HAP-1 (cell line): ENCODE measurements at places on chromosomes 3 and 15.
A peak's percentile ranks its signal among the peaks of the same experiment; 100 is the strongest.

GRCh38 chr3:3538451-3538850, 260.8 kb upstream of the LRRN1 start:
- DNase-seq = no peak

GRCh38 chr15:56537881-56538280, 72.9 kb upstream of the MNS1 start:
- DNase-seq = no peak

GRCh38 chr3:121819236-121819635, 15.6 kb downstream of the IQCB1 start:
- DNase-seq = no peak

DNA sequence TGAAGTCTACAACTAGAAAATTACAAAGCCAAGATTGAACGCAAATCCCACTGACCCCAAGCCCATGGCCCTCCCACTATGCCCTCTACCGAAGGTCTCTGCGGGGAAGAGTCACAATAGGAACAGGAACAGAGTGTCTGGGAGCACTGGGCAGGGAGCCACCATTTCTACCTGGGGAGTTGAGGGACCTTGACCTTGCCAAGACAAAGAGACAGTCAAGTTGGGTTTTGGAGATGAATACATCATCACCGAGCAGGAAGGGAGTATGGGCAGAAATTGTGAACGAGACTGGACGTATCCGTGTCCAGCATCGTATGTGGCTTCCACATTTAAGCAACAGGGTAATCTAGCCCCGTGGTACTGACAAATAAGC, 30.8 kb upstream of the BFSP2 start:
- no peak for DNase-seq

DNA sequence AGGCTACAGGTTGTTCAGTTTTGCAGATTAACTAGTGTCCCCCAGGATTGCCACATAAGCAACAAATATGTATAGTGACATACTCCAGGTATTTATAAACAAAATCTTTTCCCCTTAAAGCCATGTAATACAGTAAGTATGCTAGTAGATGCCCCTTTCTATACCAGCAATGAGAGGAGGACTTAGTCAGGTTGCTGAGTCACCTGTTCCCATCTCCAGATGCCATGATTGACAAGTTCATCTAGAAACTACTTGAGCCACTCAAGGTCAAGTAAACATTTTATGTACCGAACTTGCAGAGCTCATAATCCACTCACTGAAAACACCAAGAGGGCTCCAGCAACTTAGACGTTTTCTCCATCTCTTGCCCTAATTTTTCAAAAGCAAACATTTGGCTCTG, 18.2 kb downstream of the SLC9A9 start:
- no peak for DNase-seq

DNA sequence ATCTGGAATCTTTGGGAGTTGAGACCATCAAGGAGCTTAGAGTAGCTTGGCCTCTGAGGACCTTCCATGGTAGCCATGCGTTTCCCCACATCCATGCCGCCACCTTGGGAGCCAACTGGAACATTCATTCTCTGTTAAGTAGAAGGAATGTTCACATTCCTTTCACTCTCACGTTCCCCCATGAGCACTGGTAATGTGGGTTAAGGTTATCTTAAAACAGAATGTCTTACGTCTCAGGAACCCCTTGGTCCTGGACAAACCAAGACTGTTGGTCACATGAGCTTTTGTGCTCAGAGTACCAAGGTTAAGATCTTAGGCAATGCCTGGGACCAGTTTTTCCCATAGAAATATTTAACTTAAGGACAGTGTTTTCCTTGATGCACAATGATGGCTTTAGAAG, 211.7 kb upstream of the UBE2E1 start:
- DNase-seq = no peak

DNA sequence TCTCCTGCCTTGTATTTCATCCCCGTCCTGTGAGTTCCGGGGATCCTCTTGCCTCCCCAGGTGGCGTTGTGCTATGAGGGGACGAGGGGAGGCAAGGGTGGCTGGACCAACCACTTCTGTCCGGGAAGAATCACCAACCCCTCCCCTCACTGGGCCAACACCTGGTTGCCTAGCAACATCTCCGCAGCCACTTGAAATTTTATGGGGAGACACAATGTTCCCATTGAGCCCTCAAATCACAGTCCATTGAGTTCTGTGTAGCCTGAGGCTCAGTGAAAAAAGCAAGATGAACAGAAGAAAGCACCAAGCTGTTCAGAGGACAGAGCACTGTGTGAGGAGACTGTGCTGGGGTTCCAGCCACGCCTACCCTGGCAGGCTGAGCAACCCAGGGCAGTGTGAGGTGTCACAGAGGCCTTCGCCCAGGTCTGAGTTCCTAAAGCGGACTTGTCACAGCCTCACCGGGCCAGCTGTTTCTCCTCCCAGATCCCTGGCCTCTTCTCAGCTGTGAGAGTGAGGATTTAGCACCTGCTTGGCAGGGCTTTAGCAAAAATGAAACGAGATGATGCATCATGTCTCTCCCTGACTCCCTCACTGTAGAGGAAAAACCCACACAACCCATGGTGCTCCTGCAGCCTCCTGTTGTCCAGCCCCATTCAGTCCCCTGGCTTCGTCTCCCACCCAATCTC, 76.8 kb downstream of the ATP2B2 start:
- DNase-seq = no peak

DNA sequence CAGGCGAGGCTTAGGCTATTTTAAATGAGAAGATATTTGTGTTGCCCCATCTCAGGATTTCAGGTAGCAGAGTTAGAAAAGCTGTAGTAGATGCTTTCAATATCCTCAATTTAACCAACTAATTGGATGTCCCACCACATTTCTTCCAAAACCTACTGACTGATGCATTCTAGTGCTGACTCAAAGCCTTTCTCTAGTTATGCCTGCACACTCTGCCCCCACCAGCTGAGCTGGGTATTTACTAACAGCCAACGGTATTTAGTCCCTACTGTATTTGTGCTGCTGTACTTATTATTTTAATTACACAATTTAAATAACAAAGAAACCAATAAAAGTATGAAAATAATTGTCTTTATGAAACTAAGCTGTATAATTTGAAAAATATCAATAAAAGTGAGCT, 139.5 kb downstream of the OSBPL10 start:
- DNase-seq = no peak

DNA sequence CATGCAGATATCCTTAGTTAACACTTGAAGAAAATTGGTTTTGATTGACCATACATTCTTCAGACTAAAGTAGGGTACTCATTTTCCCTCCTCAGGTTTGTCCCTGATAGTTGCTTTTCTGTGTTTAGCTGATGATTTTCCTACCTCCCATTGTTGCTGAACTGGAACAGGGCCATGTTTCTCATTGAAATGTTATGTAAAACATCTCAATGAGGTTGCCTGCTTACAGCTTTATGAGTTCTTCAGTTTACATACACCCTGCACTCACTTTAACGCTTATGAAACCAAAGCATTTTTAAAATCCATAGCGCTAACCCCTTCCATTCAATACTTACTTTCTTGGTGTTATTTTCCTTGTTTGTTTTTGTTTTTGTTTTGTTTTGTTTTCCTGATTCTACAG, 61.9 kb downstream of the HMG20A start:
- DNase-seq = peak; percentile 51

DNA sequence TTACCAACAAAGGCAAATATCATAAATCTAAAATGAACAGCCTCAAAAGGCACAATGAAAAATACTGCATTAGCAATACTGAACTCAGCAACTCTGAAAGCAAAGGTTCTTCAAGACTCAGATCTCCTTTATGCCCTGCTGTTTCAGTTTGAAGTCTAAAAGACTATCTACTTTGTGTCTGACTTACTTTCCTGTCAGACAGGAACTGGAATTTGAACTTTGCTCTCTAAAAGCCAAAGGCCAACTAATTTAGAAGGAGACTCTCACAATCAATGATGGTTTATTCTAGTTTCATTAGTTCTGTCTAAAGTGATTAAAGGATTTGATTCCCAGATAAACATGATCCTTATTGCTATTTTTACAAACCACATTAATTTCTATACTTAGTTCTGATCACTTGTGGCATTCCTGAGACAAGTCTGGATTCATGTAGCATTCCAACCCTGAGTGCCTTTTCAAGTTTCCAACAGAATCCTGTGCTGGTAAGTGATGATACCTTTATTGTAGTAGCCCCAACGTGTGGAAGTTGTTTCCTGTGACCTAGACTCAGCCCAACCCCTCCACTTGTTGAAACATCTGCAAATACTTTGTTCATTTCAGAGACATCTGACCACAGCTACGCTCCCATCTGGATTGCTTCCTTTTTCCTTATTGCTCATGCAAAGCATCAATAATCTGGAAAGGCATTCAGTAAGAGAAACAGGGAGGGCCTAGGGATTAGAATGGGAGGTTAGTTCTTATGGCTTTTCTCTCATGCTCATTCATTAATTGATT, 14.9 kb upstream of the LEKR1 start:
- no peak for DNase-seq

- DNase-seq = no peak
Observed at GRCh38 chr15:61736790-61737189, 323.5 kb downstream of the VPS13C start.

- DNase-seq = no peak
Observed at GRCh38 chr15:72086010-72086697, 31.8 kb downstream of the MYO9A start.
